NCI-H2081 (cell line): ENCODE measurements at places on chromosomes 6 and 20.

DNA sequence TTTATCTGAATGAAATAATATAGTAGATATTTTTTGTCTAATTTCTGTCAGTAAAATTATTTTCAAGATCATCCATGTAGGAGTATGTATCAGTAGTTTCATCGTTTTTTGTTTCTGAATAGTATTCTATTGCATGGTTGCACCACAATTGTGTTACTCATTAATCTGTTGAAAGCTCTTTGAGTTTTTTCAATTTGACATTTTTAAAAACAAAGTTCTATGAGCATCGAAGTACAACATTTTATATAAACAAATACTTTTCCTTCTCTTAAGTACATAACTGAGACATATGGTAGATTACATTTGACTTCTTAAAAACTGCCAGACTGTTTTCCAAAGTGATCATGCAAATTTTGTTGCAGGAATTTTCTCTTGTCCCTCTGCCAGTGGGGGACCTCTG, 1113.1 kb upstream of the CITED2 start:
- no peak for DNase-seq

DNA sequence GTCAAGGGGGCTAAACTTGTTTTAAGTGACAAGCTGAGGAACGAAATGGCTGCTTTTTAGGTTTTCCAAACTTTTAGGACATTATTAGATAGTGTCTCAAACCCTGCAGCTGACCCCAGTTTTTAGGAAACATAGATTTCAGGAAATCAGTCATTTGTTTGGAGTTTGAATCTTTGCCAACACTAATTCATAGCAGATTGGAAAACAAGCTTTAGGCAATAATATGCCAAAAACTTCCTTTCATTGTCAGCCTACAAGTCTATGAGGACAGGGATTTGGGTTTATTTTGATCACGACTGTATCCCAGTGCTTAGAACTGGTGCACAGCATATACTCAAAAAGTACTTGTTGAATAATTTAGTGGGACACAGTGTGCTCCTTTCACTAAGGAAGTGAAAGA, 123.2 kb downstream of the TINAG start:
- no peak for DNase-seq

DNA sequence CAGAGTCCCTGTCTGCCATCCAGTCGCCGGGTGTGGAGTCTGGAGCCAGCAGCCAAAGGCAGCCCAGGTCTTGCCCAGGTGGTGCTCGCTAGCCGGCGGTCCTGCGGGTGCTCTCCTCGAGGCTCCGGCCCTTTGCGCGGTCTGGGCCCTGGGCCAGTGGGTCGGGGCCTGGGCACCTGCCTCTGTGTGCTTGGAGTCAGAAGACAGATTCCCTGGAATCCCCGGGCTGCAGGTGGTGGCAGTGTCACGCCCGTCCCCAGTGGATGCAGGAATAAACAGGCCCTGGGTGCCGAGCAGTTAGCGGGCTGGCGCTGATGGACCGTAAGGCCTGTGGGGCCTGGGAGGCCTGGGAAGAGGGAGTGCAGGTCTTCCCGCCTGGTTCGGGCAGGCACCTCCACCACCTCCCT, 5.3 kb downstream of the SS18L1 start:
- no peak for DNase-seq

DNA sequence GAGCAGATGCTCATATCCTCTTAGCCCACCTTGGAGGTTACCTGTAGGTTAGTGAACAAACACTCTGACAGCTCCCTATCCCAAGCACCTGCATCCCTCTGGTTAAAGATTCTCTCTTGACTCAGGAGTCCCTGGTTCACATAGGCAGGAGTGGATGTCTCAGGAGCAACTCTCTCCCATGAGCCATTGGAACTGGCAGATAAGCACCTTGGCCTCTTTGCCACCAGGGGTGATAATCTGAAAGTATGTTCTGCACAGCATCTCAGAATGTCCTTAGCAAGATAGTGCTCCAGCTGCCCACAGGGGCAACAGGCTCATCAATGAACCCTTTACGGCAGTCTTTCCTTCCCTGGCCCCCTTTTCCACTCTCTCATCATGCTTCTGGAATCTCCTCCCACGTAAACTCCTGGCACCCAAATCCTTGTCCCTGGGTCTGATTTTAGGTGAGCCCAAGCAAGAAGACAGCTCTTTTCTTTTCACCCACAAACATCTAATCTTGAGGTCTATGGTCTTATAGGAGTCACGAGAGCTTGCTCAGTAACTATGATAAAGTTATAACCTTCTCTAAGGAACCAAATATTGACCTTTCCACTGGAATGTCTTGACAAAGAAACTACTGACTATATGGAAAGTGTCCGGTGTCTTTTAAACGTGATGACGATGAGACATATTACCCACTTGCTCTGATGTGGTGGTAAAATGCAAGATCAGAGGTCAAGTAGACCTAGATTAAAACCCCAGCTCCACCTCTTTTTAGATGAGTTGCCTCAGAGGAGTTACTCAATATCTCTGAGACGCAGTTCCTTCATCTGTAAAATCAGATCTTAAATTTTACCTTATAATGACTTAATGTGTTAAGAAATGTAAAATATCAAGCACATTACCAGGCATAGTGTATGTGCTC, 39.8 kb upstream of the ISM1 start:
- DNase-seq = no peak

GRCh38 chr6:35585658-35586057, 73.0 kb upstream of the TULP1 start:
- DNase-seq = no peak

DNA sequence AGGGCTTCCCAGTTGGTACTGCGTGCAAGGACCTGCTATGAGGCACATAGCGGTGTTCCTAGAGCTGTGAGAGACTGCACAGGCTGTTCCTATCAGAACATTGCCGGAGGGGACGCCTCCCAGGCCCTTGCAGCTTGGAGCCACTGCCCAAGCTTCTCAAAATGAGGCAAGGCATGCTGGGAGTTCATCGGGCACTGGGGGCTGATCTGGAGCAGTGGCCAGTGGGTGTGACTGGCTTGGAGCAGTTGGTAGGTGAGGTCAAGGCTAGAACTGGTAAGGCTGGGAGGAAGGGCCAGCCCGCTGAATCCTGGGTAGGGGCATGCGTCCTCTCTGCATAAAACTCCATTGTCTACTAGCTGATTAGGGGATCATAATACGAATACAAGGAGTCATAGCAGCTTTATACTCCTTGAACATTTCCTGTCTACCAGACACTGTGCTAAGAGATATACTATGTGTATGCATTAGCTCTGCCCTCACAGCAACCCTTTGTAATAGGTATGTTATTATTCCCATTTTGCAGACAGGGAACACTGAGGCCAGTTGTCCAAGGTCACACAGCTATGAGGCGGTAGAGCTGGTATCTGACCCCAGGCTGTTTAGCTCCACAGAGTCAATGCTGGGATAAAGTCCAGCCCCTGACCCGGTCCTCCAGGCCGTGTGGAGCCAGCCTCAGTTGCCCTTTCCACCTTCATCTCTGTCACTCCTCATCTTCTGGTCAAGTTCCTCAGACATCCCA, 53.7 kb downstream of the DLGAP4 start:
- DNase-seq = no peak

GRCh38 chr6:30169658-30170614, 6.6 kb downstream of the TRIM15 start:
- peak; percentile 17 for DNase-seq

DNA sequence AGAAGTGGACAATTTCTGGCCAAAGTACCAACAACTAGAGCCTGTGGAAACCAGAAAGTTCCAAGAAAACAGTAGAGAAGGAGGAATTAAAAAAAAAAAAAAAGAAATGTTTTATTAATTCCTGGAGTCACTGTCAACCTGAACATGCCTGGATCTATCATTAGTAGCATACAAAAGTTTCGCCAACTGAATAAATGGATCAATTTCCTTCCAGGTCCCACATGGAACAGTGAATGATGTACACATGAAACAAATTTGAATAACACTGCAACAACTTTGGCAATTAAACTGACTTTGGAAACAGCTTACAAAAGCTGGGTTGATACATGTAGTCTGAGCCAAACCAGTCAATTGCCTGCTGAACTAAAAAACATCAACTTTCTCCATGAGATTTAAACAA, 90.0 kb upstream of the HMGCLL1 start:
- DNase-seq = no peak

DNA sequence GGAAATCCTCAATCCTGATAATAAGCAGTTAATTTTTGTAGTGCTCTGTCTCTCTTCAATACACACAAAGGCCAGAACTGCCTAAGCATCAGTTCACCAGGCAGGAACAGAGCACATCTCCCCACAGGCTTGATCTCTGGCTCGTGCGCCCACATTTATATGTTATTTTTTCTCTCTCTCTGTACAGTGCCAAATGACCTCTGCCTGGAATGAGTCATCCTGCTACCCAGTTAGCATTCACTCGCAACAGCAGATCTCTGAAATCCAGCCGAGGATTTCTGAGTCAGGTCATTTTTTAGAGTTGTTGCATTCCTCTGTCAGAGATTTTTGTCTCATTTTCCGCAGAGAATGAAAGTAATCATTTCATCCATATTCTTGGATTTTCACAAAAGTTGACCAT, 107.1 kb downstream of the COL12A1 start:
- no peak for DNase-seq

GRCh38 chr6:98056955-98057354, 773.9 kb upstream of the MMS22L start:
- DNase-seq = no peak

GRCh38 chr6:75608956-75609533, 7.4 kb downstream of the SENP6 start:
- DNase-seq = no peak

DNA sequence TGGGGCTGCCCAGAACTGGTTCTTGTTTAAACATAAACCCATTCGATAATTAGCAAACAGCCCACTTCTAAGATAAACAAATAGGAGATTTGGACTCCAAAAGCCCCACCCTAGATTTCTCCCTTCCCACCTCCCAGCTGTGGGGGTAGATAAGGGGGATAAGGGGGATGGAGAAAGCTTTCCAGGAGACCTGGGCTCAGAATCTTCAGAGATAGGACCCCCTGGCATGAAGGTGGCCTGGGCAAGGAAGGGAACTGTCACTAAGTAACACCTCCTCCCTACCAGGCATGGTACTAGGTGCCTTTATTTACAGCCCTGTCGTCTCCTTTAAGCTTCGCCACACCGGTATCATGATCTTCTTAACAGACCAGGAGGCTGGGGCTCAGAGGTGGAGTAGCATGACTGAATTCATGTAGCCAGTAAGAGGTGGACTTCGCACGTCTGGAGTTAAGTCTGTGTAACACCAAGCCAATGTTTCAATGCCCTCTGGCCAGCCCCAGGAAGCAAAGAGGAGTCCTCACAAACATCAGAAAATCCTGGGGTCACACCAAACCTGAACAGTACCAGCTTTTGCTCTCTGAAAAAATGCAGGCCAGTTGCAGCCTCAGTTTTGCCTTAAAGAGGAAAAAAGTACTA, 4.6 kb downstream of the SDC4 start:
- peak; percentile 63 for DNase-seq

- DNase-seq = no peak
These were observed 21.5 kb downstream of the SYNJ2 start for GRCh38 chr6:158002951-158003853.

- DNase-seq = no peak
These were observed 3.8 kb downstream of the TFEB start for GRCh38 chr6:41731561-41732086.

DNA sequence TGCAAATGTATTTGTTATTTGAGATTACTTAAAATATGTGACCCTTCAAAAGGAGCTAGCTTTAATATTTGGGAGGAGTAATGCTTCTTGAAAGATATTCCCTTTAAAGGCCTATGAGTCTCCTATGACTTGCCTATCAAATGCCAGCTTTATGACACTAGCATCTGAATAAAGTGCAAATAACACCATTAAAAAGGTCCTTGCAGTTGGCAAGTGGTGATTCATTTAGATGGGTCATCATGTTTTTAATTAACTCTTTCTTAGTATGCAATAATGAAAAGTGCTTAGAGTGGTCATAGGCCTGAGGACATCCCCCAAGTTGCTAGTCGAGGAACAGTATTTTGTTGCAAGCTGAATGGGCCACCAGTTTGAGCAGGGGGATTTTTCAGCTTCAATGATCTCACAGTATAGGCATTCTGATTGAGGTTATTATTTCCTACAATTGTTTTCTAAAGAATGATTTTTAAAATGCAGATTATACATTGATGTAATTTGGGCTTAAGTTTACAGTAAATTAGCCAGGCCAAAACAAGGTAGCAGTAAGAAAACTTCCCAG, 3.7 kb upstream of the CD2AP start:
- no peak for DNase-seq

DNA sequence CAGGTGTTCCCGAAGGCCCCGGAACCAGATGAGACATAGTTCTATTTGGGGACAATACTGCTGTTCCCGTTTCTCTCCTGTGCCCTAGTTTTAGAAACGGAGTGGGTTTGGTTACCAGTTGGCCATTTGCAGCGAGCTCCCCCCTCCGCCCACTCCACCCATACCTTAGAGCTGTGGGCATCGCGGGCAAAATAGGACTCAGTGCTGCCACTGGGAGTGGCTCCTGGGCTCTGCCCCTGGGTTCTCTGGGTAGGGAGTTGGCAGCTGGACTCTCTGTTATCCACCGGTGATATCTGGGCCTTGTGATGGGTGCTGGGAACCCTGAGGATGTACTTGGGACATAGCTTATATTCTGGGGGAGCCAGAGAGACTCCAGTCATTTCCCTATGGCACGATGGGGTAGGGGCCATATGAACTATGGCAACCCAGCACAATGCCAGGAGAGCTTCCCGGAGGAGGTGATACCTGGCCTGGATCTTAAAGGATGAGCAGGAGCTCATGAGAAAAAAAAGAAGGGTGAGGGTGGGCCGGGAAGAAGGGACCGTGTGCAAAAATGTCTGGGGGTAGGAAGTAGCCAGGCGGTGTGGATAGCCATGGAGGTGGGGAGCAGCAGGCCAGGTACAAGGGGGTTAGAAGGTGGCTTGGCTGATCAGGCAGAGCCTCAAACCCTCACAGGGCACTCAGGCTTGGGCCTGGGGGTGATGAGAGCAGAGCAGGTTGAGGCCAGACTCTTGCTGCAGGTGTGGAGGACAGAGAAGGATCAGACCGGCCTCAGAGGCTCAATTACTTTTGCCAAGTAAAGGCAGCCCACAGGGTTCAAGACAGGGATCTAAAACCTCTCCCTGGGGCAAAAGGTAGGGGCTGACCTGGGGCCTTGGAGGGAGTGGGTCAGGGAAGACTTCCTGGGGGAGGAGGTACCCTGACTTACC, 9.6 kb downstream of the SRC start:
- no peak for DNase-seq

- DNase-seq = peak; percentile 55
These were observed 657 bp downstream of the ZHX3 start for GRCh38 chr20:41316602-41317545.

- no peak for DNase-seq
These were observed 10.5 kb upstream of the CLDN20 start for GRCh38 chr6:155253337-155253736.

GRCh38 chr6:97668716-97669115, 385.7 kb upstream of the MMS22L start:
- DNase-seq = peak; percentile 13

GRCh38 chr6:23388086-23388783, 737.8 kb upstream of the NRSN1 start:
- DNase-seq = no peak

GRCh38 chr6:35485402-35485877, 11.4 kb downstream of the TEAD3 start:
- no peak for DNase-seq

- no peak for DNase-seq
These were observed 13.2 kb downstream of the STX7 start for GRCh38 chr6:132499757-132500156.
